ENCODE measurements at places on chromosomes 12 and 14.

GRCh38 chr12:49720214-49720613 is 13.0 kb upstream of the FMNL3 start:
- DNase-seq = no peak

GRCh38 chr14:24700511-24700910 is 66.5 kb upstream of the GZMB start:
- DNase-seq = no peak

DNA sequence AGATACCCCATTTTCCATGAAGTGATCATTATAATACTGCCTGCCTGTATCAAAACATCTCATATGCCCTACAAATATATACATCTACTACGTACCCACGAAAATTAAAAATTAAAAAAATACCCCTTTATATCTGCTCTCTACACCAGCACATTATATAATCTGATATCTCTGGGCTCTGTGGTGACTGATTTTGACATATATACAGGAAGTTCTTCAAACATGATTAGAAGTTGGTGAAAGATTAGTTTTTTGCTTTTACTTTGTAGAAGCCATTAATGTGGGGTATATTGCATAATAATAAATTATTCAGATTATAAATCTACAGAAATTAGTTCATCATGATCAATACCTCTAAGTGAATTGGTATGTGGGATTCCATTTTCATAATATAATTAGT is 126.7 kb upstream of the MDM1 start:
- no peak for DNase-seq

DNA sequence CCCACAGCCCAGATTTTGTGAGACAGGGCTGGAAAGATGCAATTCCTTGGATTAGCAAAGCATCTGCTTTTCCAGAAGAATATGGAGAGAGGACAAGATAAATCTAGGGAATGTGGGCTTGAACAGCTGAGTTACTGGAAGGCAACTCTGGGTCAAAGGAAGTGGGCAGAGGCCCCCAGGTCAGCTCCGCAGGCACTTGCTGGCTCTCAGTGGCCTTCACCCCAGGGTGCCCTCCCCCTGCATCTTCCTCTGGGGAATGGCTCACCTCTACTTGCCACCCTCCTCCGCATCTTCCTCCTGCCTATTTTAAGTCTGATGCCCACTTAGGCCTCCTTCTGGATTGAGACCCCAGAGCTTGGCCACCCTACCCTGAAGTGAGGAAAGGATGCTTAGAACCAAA is 10.5 kb upstream of the PNMA1 start:
- DNase-seq = no peak

DNA sequence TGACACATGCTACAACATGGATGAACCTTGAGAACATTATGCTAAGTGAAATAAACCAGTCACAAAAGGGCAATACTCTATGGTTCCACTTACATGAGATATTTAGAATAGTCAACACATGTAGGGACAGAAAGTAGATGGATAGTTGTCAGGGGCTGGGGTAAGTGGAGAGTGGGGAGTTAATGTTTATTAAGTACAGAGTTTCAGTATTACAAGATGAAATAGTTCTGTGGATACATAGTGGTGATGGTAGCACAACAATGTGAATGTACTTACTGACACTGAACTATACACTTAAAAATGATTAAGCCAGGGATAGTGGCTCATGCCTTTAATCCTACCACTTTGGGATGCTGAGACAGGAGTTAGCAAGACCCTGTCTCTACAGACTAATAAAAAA is 8.7 kb downstream of the NUP107 start:
- no peak for DNase-seq

- no peak for DNase-seq
Measured at GRCh38 chr14:98912655-98913054, 359.3 kb downstream of the BCL11B start.

GRCh38 chr12:49121047-49121696 is 10.0 kb downstream of the TUBA1B start:
- DNase-seq = no peak

GRCh38 chr12:7645395-7646177 is 20.1 kb downstream of the APOBEC1 start:
- DNase-seq = no peak

DNA sequence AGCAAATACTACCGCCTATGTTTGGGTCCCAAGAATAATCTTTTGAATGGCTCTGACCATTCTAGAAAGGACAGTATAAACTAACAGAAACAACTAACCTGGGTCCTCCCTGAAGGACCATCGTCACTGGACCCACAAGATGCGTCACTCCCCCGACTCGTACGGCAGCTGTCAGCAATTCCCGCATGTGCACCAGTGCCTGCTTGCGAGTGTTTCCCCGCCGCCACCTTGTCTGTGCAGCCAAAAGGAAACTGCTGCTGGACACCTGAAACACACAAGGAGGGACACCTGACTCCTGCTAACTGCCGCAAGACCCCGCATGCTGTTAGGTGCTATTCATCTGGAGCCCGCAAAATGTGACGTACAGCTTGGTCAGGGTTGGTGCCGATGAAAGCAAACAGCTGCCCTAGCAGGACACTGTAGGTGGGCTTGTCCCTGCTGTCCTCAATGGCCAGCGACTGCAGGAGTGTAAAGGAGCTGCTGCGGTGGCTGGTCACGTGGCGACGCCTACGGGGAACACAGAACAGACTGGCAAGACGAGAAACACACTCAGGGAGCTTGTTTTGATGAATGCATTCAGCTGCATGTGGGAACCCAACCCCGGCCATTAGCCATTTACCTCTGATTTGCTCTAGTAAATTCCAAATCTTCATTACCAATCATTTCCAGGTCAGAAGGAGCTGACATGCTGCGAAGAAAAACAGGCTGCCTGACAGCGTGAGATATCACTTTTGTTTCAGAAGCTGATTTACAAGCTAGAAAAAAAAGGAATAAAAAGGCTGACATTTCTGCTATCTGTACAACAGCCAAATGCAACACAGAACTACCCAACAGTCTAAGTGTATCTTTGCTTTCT is 118.1 kb downstream of the TRAFD1 start:
- DNase-seq = no peak

GRCh38 chr14:94026889-94027469 is 839 bp downstream of the OTUB2 start:
- DNase-seq = no peak

GRCh38 chr14:49972823-49973222 is 79.9 kb downstream of the ARF6 start:
- DNase-seq = no peak

GRCh38 chr14:35934499-35934898 is 108.4 kb downstream of the BRMS1L start:
- DNase-seq = no peak

GRCh38 chr14:98956181-98956580 is 315.8 kb downstream of the BCL11B start:
- DNase-seq = no peak

GRCh38 chr14:72788972-72789728 is 104.8 kb downstream of the DPF3 start:
- no peak for DNase-seq

GRCh38 chr12:81727391-81727790 is 31.8 kb downstream of the PPFIA2 start:
- no peak for DNase-seq

DNA sequence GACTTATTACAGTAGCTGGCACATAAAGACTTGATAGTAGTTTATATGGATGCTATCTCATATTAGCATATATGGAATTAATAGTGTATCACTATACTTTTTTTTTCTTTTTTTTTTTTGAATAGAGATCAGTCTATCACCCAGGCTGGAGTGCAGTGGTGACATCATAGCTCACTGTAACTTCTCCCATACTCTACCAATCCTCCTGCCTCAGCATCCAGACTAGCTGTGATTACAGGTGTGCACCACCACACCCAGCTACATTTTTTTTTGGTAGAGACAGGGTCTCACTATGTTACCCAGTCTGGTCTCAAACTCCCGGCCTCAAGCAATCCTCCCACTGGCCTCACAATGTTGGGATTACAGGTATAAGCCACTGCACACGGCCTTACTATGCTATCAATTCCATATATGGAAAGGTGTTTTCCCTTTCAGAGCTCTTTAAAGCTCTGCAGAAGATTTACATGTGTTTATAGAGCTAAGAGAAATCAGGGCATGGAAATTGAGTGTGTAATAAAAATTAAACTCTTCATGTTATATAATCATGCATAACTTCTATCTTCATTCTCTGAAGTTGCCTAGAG is 1.8 kb upstream of the TBK1 start:
- no peak for DNase-seq

GRCh38 chr12:123683964-123684363 is 13.1 kb downstream of the TCTN2 start:
- no peak for DNase-seq

DNA sequence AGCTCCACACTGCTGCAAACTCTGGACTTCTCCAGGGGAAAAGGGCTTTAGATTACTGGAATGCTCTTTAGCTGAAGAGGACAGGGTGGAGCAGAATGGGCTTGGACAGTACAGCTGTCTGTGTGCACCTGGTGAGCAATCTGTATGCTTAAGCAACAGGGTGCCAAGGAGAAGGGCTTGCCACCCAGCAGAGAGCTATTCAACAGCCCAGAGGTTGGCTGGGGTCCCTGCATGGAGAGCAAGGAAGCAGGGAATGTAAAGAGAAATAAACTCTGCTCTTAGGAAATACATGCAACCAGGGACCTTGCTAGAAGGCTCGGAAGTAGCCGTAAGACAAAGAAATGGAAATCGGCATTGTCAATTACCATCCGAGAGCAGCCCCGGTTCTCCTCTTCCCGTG is 53.0 kb upstream of the CORO1C start:
- DNase-seq = no peak

- no peak for DNase-seq
Measured at GRCh38 chr14:103541709-103542604, 13.0 kb downstream of the TRMT61A start.

DNA sequence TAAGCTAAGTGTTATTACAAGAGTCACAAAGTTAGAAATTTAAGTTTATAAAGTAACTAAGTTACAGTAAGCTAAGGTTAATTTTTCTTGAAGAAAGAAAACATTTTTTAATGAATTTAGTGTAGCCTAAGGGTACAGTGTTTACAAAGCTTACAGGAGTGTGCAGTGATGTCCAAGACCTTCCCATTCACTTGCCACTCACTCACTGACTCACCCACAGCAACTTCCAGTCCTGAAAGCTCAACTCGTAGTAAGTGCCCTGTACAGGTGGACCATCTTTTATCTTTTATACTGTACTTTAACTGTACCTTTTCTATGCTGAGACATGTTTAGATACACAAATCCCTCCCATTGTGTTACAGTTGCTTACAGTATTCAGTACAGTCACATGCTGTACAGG is 60.9 kb upstream of the TMEM263 start:
- DNase-seq = no peak

GRCh38 chr12:104959335-104959841 is 1.3 kb upstream of the SLC41A2 start:
- no peak for DNase-seq

Measured in GM18507 (cell line).